ENCODE measurements at places on chromosomes 4 and X.
A peak's percentile ranks its signal among the peaks of the same experiment; 100 is the strongest.

DNA sequence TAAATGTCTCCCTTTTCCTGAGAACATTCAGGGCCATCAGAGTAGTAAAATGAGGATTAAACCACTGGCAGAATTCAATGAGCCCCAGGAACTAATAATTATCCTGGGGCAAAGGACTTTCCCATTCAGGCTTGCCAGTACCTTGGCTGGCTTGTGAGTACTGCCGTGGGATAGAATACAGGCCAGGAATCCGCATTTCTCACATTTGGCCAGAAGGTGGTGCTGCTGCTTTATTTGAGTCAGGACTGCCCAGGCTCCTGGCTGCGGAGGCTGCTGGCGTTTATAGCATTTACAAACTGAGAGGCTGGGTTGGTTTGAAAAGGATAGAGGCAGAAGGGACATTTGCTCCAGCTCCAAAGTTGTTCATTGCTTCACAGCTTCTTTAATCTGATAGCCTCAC is 91.4 kb downstream of the RTL9 start:
- peak; percentile 65 for DNase-seq

DNA sequence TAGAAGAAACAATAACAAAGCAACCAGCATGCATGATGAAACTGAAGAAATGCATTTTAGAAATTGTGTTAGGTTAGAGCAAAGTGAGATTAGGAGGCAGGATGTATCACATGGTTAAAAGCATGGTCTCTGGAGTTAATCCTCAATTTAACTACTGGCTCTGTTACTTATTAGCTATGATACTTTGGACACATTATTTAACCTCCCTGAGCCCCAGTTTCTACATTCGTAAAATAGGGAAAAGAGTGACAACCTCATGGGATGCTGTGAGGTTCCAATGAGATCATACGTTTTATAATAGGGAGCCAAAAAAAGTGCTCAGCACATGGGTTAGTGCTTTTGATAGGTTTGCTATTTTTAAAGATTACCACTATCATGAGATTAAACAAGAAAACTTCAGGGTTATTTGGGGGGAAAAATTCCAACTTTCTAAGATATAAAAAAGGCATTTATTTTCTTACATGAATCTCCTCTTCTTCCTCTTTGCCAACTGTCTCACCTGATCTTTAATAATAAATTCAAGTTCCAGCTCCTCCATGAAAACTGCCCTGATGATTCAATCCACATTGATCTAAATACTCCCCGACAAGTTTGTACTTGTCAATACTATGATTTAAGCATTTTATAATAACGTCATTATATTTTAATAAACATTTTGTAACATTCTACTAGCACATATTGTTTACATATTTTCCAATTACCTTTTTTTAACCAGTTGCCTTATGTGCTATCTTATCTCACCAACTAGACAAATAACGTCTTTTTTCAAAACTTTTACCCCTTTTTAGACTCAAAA is 4.6 kb downstream of the SEC31A start:
- DNase-seq: no peak

DNA sequence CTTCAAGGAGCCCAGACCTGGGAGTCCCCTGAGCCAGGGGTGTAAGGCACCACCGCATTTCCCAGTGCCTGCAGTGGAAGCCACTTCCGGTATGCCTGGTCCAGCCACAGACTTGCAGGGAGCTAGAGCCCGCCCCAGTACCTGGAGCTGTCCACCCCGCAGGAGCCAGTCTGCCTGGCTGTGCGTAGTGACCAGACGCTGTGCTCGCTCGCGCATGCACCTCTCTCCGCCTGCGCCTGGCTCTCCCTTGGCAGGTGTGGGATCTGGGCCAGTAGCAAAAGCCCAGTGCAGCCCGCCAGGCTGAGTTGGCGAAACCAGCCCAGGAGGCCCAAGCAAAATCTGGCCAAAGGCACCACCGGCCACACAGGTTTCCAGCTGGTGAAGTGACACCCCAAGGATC is 973.7 kb upstream of the AGA start:
- DNase-seq: peak; percentile 80

GRCh38 chr4:165537028-165537648 is 158.3 kb downstream of the CPE start:
- DNase-seq: peak; percentile 1

- DNase-seq: no peak
Observed at GRCh38 chrX:117990438-117990837, 126.2 kb downstream of the KLHL13 start.

GRCh38 chrX:1534301-1535168 is 2.5 kb downstream of the P2RY8 start:
- no peak for DNase-seq

- DNase-seq: no peak
Observed at GRCh38 chr4:160319221-160319867, 1216.5 kb downstream of the RAPGEF2 start.

DNA sequence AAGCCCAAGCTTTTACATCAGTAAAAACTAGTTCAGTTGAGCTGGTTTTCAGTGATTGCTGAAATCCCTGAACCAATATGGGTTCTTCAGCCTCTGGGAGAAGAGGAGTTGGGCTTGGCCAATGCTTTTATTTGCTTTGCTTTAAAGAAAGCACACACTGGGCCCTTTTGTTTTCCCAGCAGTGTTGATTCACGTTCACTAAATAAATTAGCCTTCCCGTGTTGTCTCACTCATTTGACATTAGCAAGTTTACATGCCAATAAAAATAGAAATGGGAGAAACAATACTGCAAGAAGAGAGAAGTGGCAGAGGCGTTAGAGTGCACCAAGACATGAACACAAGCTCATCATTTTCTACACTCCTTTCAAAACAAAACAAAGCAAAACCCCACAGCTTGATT is 136.2 kb downstream of the SHROOM3 start:
- DNase-seq: peak; percentile 80

- DNase-seq: no peak
Observed at GRCh38 chr4:26075583-26075982, 161.6 kb downstream of the SMIM20 start.

DNA sequence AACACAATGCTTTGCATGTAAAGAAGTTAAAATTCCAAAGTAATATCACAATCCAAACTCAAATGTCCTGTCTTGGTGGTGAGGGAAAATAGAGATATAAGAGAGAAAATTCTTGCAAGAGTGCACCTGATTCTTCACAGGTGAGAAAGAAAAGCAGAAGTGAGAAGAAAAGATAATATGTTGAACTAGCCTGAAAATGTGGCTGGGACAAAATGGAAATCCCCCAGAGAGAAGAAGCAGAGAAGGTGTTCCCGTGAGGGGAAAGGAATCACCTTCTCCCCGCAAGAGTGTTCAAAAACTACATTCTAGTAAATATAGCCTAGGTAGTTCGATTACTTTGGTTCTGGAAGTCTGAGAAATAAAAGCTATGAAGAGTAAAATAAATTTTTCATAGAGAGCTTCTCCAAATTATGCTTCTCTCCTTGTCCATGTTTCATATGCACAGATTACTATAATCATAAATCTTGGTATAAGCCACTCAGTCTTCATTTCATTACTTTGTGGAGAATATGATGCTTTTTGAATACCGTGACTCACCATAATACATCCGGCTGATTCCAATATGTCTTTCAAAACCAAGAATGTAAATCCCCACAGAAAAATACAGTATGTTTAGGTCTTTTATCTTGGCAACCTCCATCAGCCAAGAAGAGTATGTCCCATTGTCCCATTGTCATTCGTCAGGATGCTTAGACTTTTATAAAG is 63.1 kb downstream of the COX18 start:
- DNase-seq: no peak

DNA sequence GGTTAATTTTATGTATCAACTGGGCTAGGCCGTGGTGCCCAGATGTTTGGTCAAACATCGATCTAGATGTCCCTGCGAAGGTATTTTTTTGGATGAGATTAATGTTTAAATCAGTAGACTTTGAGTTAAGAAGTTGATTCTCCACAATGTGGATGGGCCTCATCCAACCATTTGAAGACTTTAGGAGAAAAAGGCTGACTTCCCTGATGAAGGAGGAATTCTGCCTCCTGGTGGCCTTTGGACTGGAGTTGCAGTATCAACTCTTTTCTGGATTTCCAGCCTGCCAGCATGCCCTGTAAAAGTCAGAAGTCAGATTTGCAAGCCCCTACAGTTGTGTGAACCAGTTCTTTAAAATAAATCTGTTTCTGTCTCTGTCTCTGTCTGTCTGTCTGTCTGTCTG is 91.4 kb downstream of the STK32B start:
- DNase-seq: no peak

- DNase-seq: no peak
Observed at GRCh38 chrX:96407072-96407471, 277.6 kb upstream of the DIAPH2 start.

DNA sequence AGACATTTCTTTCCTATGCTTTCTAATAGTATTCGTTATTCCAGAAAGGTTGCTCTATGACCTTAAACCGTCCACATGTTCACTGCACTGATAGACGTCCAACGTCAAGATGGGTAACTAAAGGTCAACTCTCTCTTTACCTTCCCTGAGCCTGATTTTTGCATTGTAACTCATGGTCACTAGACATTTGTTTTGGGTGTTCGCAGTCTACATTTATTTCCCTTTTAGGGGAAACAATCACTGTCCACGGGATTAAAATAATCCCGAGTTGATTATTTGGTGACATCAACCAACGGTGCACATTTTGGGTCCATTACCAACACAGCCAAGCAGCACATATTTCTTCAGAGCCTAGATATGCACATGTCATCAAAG is 540 bp upstream of the HADH start:
- DNase-seq: no peak

GRCh38 chr4:94419956-94420355 is 31.8 kb upstream of the PDLIM5 start:
- DNase-seq: no peak

- no peak for DNase-seq
Observed at GRCh38 chr4:119152741-119153140, 17.1 kb downstream of the MYOZ2 start.

DNA sequence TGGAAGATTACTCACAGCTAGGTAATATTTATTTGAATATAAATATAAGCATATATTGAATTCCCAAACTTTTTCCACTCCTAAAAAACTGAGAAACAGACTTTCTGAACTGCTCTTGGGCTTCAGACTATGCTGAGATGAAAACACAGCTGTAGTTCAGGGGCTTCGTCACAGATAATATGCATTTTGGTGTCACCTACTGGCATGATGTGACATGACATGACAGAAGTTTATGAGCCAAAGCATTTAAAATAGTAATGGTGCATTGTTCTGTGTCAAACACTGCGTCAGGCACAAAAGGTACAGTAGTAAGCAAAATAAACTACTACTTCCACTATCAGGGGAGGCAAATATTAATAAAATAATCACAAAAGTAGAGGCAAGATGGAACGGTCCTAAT is 171.3 kb downstream of the BTC start:
- no peak for DNase-seq

DNA sequence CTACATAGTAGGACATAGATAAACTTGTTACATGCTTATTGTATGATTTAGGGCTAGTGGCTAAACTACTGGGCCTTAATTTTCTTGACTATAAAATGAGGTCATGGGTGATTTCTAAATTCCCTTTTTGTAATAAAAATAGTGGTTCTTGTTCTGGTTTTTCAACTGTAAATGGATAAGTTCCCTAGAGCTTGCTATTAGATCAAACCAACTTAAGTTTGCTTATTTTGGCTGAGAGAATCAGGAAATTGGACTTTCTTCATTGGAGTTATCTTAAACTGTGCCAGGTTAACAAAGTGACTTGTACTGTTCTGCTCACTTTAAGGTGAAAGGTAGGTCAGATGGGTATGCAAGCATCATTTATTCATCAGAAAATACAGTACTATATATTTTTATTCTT is 78.3 kb downstream of the PDLIM5 start:
- no peak for DNase-seq

GRCh38 chr4:77903186-77903585 is 40.6 kb downstream of the MRPL1 start:
- no peak for DNase-seq
